ENCODE measurements at places on chromosomes 1 and 21. TPM values are rescaled to one million over a fixed set of nuclear protein-coding genes. Genes with fewer than 3 reads are reported as not detected.

AADACL4 gene
- total RNA-seq: not detected

MYCL gene
- total RNA-seq: 3.7 TPM

CDCA8 gene
- total RNA-seq: 34.4 TPM

SHE gene
- not detected for total RNA-seq
